ENCODE measurements at places on chromosomes 4 and X.
A peak's percentile ranks its signal among the peaks of the same experiment; 100 is the strongest.

- H3K27me3 ChIP-seq: no peaks in the 10 kb centered on the region
- H3K4me3 ChIP-seq: no peak overlapping the region
- H3K4me1 ChIP-seq: no peaks in the 10 kb centered on the region
- DNase-seq: no peak
Measured at GRCh38 chrX:109472939-109473735, 8.7 kb downstream of the GUCY2F start.

- no peaks in the 10 kb centered on the region for H3K27me3 ChIP-seq
- no peak overlapping the region for H3K27ac ChIP-seq
Measured at GRCh38 chr4:67019686-67020437, 525.4 kb downstream of the CENPC start.

DNA sequence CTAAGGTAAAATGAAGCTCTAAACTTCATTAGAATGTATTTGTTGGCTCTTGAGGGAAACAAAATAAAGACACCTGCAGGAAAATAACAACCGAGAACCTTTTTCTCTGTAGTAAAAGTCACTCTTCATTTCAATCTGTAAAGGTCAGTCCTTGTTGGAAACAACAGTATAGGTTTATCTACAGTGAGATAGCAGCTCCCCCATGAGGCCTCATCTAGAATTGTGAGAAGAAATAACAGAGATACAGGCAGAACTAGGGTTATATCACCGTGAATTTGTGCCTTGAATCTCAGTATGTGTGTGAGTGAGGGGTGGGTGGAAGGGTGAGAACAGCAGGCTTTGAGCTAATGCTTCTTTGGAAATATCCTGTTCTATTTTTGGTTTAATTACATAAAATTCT is 107.8 kb upstream of the FMR1 start:
- no peak for DNase-seq
- no peaks in the 10 kb centered on the region for H3K4me1 ChIP-seq
- no peak overlapping the region for H3K27ac ChIP-seq

DNA sequence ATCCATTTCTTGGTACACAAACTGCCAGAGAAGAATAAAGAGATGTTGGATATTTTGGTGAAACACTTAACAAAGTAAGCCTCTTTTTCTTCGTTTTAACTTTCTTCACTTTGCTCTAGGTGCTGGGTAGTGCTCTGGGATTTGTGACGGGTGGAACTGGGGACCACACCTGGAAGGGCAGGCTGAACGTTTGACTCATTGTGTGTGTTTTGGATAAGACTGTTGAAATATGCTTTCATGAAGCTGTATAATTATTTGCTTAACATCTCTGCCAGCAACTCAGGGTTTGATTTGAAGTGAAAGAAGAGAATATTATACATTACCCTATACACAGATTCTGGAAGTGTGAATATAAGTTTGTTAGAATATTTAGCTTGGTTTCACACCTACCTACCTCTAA is 233.2 kb downstream of the ARHGAP10 start:
- peaks cover 50% of the 10 kb centered on the region for H3K36me3 ChIP-seq
- no peaks in the 10 kb centered on the region for H3K4me1 ChIP-seq
- no peak for DNase-seq
- no peak overlapping the region for H3K4me3 ChIP-seq
- H3K27ac ChIP-seq: no peak overlapping the region
- no peaks in the 10 kb centered on the region for H3K27me3 ChIP-seq

- H3K4me1 ChIP-seq: no peaks in the 10 kb centered on the region
- no peaks in the 10 kb centered on the region for H3K27me3 ChIP-seq
- H3K27ac ChIP-seq: no peak overlapping the region
- H3K36me3 ChIP-seq: no peaks in the 10 kb centered on the region
Measured at GRCh38 chr4:175927121-175927520, 115.1 kb upstream of the GPM6A start.

- no peaks in the 10 kb centered on the region for H3K27me3 ChIP-seq
- no peak for DNase-seq
- H3K4me3 ChIP-seq: no peak overlapping the region
- no peaks in the 10 kb centered on the region for H3K36me3 ChIP-seq
- no peak overlapping the region for H3K27ac ChIP-seq
- no peaks in the 10 kb centered on the region for H3K4me1 ChIP-seq
Measured at GRCh38 chr4:82785611-82786400, 12.8 kb downstream of the SCD5 start.

DNA sequence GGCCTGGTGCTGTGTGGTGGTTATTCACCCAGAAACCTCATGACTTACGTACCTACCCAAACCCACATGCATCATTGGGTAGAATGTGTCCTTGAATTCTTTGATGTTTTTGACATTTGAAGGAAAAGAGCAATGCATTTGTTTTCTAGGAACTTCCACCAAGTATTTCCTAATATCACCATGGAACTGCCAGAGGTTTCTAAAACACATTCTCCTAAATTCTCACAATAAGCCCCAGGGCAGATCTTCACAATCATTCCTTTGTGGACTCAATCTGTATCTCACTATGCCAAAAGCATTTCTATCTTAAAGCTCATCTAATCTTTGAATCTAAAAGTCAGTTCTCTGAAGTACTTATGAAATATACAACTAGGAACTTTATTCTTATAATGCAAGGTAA is 8.3 kb upstream of the ODAM start:
- DNase-seq: no peak
- H3K4me3 ChIP-seq: no peak overlapping the region
- no peaks in the 10 kb centered on the region for H3K36me3 ChIP-seq
- no peaks in the 10 kb centered on the region for H3K4me1 ChIP-seq

GRCh38 chr4:185128272-185129119 is 14.6 kb upstream of the SLC25A4 start:
- no peaks in the 10 kb centered on the region for H3K36me3 ChIP-seq
- H3K27me3 ChIP-seq: no peaks in the 10 kb centered on the region
- peak overlapping the region; percentile 81 for H3K4me3 ChIP-seq

DNA sequence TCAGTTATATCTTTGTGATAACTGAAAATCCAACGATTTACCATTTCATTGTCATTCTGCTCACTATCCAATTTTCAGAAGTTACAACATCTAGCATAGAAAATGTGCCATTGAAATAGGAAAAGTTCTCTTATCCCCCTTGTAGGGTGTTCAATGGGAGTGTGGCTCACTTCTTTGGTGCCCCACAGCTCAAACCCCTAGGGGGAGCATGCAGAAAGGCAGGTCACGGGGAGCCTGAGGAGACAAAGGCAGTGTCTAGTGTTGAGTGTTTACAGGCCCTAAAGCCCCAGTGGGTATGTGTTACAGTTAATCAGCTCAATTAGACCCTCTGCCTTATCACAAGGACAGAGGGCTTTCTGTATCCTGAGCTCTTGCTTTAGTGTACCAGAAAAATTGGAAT is 243.4 kb upstream of the GRID2 start:
- no peak overlapping the region for H3K27ac ChIP-seq
- no peaks in the 10 kb centered on the region for H3K4me1 ChIP-seq
- no peak overlapping the region for H3K4me3 ChIP-seq
- no peaks in the 10 kb centered on the region for H3K27me3 ChIP-seq
- no peak for DNase-seq
- no peaks in the 10 kb centered on the region for H3K36me3 ChIP-seq

DNA sequence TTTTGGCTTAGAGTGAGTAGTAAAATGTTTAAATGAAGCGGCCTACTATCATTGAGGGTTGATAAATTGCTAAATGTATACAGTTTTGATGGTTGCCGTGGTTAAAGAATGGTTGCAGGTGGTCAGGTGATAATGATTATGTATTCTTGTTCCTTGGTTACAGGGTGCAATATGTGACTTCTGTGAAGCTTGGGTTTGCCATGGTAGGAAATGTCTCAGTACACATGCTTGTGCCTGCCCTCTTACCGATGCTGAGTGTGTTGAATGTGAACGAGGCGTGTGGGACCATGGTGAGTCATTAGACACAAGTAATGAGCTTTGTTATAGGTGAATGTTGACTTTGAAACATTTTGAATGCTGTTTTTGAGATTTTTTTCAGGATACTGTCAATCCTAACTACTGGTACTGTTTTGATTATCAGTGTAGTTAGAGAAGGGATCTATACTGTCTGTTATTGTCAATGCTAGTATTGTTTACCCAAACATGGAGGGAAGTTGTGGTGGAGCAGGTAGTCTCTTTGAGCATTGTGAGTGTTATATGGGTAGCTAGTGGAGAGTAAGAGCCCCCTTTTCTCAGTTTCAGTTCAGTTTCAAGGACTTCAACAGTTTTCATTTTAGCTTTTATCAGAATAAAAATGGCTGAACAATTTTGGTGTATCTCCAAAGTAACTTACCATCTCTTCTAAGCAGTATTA is 8.9 kb downstream of the ZNF330 start:
- no peaks in the 10 kb centered on the region for H3K27me3 ChIP-seq
- no peaks in the 10 kb centered on the region for H3K4me1 ChIP-seq
- DNase-seq: no peak
- H3K4me3 ChIP-seq: no peak overlapping the region
- peaks cover 72% of the 10 kb centered on the region for H3K36me3 ChIP-seq

- no peaks in the 10 kb centered on the region for H3K36me3 ChIP-seq
- no peak for DNase-seq
- H3K4me3 ChIP-seq: no peak overlapping the region
- no peak overlapping the region for H3K27ac ChIP-seq
- H3K4me1 ChIP-seq: peaks cover 8% of the 10 kb centered on the region
Measured at GRCh38 chrX:19513383-19513782, 1.9 kb downstream of the MAP3K15 start.

DNA sequence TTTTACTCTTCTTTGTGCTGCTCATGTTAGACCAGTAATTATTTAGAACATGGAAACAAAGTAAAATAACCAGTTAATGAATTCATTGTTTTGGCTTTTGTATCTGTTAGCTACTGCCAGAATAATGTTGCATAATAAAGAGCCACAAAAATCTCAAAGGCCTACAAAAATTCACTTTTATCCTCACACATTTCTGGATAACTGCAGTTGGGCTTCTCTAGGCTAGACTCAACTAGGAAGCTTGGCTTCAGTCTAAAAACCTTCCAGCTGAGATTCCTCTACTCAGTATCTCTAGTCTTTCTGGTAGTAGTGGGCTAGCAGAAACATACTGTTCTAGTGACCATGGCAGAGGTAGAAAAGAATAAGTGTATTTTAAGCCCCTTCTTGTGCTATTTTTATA is 73.0 kb downstream of the FAT4 start:
- no peak overlapping the region for H3K4me3 ChIP-seq
- DNase-seq: no peak
- no peaks in the 10 kb centered on the region for H3K36me3 ChIP-seq
- peaks cover 14% of the 10 kb centered on the region for H3K4me1 ChIP-seq

DNA sequence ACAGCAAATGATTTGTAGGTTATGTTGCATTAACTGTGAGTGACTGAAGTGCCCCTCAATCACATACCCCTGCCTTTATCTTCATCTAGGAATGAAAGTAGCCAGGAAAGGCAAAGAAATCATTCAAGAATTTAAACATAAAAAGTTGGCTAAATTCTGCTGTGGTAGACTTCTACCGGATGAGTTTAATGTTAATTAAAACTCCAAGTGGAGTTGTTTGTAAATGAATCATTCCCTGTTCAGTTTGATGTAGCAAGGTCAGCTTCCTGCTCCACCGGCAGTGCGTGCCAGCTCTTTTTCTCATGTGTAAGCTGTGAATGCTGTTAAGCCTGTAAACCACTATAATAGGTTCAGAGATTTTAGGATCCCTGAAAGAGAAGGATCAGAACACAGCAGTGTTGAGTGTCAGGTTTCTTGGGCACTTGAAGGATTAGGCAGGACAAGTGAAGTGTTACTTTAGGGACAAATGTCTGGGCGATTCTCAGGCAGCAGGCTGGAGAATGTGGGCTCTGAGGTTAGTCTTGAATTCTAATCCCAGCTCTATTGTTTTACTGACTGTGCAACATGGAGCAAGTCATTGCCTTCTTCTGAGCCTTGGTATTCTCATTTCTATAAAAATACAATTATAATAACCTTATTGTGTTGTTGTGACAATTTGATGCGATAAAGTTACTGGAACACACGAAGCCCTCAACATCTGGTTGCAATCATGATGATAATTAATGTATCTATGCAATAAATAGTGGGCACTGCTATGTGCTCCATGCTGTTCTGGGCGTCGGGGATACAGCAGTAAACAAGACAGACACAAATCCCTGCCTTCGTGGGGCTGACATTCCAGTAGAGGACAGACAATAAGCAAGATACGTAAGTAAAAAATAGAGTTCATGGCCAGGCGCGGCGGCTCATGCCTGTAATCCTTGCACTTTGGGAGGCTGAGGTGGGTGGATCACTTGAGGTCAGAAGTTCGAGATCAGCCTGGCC is 112.0 kb downstream of the SHROOM3 start:
- no peak overlapping the region for H3K27ac ChIP-seq
- H3K36me3 ChIP-seq: no peaks in the 10 kb centered on the region
- H3K4me3 ChIP-seq: no peak overlapping the region
- no peak for DNase-seq
- H3K27me3 ChIP-seq: no peaks in the 10 kb centered on the region

- no peaks in the 10 kb centered on the region for H3K4me1 ChIP-seq
- H3K27ac ChIP-seq: no peak overlapping the region
- no peak overlapping the region for H3K4me3 ChIP-seq
- H3K36me3 ChIP-seq: peaks cover 91% of the 10 kb centered on the region
- no peak for DNase-seq
- no peaks in the 10 kb centered on the region for H3K27me3 ChIP-seq
Measured at GRCh38 chr4:38930204-38930603, 62.6 kb downstream of the FAM114A1 start.

DNA sequence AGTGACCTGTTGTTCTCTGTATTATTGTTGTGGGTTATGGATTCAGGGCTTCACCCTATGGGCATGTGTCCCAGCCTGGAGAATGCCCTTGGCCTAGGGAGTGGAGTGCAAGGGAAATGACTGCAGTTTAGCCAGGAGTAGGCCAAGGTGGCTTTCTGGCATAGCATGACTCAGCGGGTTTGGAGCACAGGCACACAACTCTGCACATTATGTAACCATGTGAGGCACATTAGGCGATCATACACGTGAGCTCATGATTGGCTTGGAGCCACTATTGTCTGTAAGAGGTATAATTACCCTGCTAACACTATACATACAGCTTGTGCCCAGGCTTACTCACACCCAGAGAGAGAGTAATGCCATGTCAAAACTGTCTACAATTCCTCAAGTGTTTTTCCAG is 35.1 kb upstream of the TACR3 start:
- no peak overlapping the region for H3K4me3 ChIP-seq
- H3K36me3 ChIP-seq: no peaks in the 10 kb centered on the region
- no peak overlapping the region for H3K27ac ChIP-seq
- no peaks in the 10 kb centered on the region for H3K4me1 ChIP-seq
- no peak for DNase-seq

GRCh38 chrX:13001961-13002671 is 27.2 kb downstream of the TMSB4X start:
- H3K36me3 ChIP-seq: no peaks in the 10 kb centered on the region
- no peak overlapping the region for H3K27ac ChIP-seq
- DNase-seq: no peak

DNA sequence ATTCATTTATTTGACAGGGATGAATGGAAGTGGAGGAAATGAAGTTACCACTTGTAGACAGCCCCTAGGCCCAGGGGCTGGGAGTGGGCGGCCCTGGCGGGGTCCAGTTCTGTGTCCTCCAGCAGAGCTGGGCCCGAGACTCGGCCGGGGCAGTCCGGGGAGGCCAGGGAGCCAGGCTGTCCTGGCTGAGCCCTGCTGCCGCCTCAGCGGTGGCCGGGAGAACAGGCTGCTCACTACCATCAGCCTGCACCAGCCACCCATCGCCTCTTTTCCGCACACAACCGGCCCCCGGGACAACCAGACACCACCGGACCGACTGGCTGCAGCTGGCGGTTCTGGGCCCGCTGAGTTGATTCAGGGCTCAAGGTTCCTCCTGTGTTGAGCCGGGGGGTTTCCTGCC is 25.6 kb downstream of the CLDN34 start:
- no peak overlapping the region for H3K27ac ChIP-seq
- H3K36me3 ChIP-seq: no peaks in the 10 kb centered on the region
- H3K27me3 ChIP-seq: no peaks in the 10 kb centered on the region
- no peak overlapping the region for H3K4me3 ChIP-seq
- DNase-seq: no peak

Data from tibial artery (tissue), 4 donors.